ENCODE measurements at places on chromosomes 7 and 10.
A peak's percentile ranks its signal among the peaks of the same experiment; 100 is the strongest.

GRCh38 chr10:61847640-61848039 is 53.9 kb upstream of the ARID5B start:
- no peak for DNase-seq

GRCh38 chr10:126593968-126594701 is 76.4 kb downstream of the C10orf90 start:
- no peak for DNase-seq

GRCh38 chr10:14588084-14588937 is 186.4 kb downstream of the FAM107B start:
- DNase-seq = peak; percentile 90

DNA sequence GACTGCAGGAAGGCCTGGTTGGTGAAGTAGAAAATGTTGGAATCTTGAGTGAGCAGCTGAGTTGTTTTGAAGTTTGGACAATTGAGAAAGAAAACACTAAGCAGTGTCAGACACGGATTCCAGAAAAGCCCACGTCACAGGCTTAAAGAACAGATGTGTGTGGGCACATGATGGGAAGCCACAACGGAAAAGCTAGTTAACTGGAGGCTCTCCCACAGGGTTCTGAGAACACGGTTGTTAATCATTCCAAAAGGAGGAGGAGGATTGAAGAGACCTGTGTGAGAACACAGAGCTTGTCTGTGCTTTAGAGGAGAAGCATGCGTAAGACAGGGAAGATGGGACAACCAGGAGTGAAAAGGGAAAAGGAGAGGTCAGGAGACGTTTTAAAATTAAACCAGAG is 42.6 kb downstream of the SHH start:
- no peak for DNase-seq

DNA sequence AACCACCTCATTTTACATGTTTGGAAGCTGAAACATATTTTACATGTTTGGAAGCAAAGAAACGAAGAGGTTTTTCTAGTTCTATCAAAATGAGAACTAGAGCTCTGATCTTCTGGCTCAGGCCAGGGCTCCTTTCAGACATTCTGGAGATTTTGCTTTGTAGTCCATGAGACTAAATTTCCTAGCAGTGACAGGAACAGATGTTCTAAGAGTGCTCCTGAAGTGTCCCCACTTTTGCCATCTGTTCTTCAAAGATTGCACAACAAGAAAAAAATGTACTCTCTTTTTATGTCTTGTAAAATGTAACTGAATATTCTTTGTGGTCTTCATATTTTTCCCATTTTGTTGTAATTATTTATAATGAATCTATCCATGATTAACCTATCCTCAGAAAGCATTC is 196.4 kb upstream of the PCLO start:
- no peak for DNase-seq

GRCh38 chr7:50359995-50360925 is 55.7 kb downstream of the IKZF1 start:
- DNase-seq = no peak

DNA sequence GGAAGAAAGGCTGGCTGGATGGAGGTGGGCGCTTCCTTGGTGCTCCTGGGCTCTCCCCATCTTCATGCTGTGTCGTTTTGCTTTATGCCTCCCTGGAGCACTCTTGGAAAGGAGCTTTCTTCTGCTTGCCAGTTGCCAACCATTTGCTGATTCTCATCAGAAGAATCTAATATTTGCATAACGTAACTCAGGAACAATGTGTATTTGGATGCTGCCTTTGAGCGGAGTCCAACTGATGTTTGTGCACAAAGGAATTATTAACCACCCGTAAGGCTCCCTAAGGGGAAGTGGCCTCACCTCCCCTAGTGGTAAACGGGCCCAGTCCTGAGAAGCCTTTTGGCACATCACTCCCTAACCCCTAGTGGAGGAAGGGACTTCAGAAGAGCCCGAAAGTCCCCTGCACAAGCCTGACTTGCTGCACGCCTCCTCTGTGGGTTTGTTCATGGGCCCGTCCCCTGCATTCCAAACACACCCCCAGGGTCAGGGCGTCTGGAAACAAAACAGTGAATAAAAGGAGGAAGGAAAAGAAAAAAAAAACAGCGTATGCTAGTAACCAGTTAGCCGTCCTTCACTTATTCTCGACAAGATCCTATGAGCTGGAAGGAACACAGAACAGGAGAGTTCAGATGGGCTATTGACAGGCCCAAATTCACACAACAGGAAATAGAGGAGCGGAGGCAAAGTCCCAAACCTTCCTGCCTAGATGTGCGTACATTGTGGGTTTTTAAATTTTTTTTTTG is 602.2 kb downstream of the LRMDA start:
- DNase-seq = no peak

DNA sequence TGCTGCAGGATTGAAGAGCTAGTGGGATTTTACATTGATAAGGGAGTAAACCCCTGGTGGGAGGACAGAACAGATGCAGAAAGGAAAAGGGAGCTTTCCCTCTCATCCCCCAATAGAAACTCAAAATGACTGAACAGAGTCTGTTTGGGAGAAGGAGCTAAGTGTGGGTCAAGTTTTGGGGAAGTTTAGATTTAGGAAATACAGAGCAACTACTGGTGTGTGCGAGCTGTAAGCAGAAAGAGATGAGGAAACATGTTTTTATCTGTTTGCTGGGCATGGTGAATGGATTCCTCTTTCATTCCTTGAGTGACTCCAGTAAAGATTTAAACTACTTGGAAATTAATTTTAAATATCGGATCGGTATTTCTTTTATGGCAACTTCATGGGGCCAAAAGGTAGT is 132.7 kb downstream of the AOAH start:
- DNase-seq = no peak

GRCh38 chr10:87837445-87837844 is 19.4 kb upstream of the ATAD1 start:
- no peak for DNase-seq

DNA sequence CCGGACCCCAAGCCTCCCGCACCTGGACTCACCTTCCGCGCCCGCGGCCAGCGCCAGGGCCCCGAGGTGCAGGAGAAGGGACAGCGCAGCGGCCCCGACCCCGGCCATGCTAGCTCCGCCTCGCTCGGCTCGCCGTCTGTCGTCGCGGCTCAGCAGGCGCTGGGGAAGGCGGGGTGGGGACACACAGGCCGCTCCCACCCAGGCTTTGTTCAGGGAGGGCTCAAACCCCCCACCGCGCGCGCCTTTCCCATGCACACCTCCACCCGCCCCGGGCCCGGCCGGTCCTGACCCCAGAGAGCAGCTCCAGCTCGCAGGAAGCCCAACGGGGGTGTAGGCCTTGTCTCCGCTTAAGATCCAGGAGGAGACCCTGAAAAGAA is at the start of gene KCP:
KCP (minus strand) TSS at position 141 of the 377 bp plus-strand sequence; CDS start at position 108, 33 bp downstream.
- no peak for DNase-seq

GRCh38 chr7:418636-419280 is 100.9 kb downstream of the PDGFA start:
- no peak for DNase-seq

DNA sequence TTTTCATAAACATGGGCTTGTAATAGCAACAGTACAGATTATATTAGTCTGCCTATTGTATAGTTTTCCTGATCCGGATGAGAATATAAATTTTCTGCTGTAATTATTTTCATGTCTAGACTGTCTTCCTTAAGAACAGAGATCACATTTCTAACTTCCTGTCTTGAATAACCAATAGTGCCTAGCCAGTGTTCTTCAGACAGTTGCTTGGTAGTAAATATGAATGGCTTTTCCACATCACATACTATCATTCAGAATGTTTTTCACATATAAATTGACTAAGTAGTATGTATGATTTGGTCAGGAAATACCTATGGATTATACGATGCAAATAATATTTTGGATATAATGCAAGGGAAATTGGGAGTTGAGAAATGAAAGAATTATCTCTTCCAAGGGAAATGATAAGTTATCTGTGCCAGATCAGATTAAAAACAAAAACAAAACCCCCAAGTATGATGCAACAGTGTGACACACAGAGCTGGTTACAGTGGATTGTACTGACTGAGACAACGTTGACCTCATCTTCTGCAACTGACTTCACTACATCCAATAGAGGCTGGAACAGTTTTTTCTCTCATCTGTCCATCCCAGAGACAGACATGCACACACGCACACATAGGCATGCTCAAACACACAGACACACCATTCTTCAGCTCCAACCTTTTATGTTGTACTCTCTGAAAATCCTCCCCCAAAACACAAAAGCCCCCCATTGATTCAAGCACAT is 16.4 kb downstream of the ITGA8 start:
- peak; percentile 16 for DNase-seq

DNA sequence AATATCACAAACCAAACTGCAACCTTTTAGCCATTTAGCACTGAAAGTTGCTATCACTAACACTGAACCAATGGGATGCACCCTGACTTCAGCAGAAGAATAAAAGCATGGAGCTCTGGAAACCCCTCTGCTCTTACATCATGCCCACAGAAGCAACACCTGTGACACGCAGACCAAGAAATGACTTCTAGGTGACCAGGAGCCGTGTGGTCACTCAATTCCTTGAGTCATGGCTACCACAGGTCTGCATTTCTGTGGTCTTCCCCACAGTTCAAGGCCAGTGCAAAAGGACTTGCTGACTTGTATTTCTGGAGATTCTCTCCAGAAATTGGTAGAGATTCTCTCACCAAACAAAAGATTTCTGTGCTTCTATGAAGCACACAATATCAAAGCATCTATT is 38.3 kb downstream of the NRCAM start:
- DNase-seq = no peak

DNA sequence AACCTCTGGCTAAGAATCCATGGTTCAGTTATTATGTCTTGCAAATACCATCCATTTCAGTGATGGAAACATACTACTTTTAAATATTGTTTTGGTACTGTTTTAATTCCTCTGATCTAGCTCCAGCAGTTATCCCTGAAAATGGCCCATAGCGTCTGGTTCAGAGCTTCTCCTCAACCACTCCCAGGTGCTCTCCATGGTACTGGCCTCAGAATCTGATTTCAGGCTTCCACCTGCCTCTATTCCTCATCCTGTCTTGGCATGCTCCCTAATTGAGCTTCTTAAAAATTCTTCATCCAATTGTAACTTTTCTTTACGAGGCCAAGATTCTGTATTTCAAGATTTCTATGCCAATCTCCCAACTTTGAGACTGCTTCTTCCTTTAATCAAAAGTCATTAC is 236.3 kb downstream of the HTR7 start:
- DNase-seq = peak; percentile 13

DNA sequence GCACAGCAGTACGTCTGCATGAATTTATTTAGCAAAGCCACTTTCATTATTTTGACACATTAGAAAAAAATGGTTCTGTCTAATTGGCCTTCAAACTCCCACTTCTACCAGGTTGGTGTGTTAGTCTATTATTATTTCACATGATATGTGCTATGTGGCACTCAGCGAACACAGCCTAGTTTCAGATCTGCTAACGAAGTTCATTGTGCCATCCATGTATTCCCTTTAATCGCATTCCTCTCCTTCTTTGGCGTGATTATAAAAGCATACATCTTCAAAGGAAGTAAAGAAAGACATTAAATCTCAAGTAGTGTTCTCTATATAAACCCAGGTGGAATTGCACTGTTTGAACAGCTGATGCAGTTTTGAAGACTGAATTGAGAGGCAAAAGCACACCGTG is 96.4 kb upstream of the CACNA2D1 start:
- no peak for DNase-seq

- no peak for DNase-seq
Observed at GRCh38 chr10:113056030-113056429, 106.0 kb downstream of the TCF7L2 start.

- no peak for DNase-seq
Observed at GRCh38 chr10:99170116-99170675, 65.5 kb downstream of the HPSE2 start.

GRCh38 chr10:63633677-63634487 is 112.7 kb downstream of the REEP3 start:
- DNase-seq = peak; percentile 81

GRCh38 chr10:15305634-15306033 is 65.5 kb downstream of the FAM171A1 start:
- DNase-seq = no peak

DNA sequence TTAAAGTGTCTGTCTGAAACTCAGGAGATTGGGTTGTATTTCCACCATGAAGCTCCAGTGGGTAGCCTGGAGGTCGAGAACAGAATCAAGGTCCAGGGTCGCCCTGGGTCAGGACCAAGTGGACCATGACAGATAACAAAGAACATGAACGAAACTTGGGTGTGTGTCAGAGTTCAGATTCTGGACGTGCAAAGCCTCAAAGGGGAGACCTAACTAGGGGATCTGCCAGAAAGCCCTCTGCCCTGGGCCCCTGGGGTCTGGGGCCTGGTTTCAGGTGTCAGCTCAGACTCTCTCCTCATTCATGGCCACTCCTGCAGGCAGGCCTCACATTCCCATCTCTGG is 1.6 kb downstream of the RASSF4 start:
- DNase-seq = no peak

- DNase-seq = peak; percentile 97
Observed at GRCh38 chr10:75111365-75111906, at the start of gene SAMD8. Gene SAMD8 (plus strand): TSS chr10:75111656. CDS start chr10:75150529, 38,873 bp downstream.

- no peak for DNase-seq
Observed at GRCh38 chr7:99132595-99133321, 11.2 kb downstream of the SMURF1 start.

- DNase-seq = no peak
Observed at GRCh38 chr10:88297103-88297502, 286.0 kb downstream of the RNLS start.

DNA sequence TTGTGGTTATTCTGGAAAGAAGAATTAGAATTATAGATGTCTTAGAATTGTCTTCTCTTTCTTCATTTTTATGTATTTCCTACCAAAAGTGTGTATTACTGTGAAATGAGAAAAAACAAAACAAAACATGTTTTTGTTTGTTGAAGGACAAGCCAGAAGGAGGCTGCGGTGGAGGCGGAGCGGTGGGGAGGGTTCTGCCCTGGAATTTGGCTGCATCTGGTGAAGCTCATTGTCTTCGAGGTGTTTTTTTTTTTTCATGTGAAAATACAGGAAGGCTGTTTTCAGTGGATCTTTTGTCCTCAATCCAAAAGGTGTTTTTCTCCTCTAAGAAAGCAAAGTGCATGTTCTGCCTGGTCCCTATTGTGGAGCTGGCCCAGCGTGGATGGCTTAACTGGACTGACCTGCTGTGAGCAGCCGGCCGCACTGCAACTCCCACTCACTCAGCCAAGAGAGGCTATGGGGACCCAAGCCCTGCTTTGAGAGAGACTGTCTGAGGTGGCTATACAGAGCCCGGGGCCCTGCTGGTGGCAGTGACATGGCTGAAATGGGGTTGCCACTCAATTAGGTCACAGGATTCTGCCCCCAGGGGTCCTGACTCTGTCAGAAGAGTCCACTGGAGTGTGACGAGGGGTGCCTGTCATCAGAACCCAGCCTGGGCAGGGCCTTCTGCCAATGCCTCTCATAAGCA is 184.9 kb upstream of the MKI67 start:
- no peak for DNase-seq

GRCh38 chr10:132593389-132593788 is 55.8 kb downstream of the INPP5A start:
- DNase-seq = peak; percentile 34

DNA sequence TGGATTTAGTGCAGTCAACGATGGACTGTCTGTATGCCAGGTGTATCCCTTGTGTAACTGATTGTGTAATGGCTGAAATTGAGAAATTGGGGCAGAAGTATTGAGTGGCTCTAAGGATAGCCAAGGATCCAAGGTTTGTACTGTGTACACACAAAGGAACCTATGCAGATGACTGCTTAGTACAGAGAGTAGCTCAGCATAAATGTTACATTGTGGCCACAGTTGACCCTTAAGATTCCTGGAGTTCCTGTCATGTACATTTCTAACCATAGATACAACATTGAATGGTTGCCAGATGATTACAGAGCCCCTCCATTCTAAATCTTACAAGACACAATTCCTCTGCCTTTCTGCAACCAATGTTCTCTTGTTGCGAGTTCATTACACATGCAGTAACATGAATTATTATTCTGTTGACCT is 25.3 kb downstream of the CCDC126 start:
- no peak for DNase-seq

All from dermis blood vessel endothelial cell (primary cell).